Lower leg skin (tissue), 4 donors: ENCODE measurements at places on chromosomes 6 and 20. TPM values are rescaled to one million over a fixed set of nuclear protein-coding genes. Genes with fewer than 3 reads are reported as not detected.

Gene OR2H1
- not detected for total RNA-seq

DNA sequence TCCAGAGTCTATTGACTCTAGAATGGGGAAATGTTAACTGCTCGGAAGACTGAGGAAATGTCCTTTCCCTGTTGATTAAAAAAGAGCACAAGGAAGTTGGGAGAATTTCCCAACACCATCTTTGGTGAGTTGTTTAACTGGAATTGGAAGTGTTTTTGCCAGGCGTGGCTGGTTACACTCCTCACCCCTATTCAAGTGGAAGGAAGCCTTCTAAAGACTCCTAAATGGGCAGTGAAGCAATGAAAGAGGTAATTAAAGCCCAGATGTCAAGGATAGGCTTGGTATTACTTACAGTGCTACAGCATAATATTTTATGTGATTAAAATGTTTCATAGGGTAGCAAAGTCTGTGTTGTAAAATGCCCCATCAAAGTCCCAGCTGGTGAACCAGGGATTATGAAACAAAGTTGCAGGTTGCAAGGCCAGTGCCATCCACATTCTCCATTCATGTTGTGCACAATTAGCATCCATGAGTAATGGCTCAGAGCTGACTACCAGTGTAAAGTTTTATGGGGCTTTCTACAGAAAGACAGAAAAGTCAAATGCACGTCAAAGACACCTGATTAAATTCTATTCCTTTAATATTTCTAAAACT is 52.6 kb downstream of the BTBD3 start:
- no peak for DNase-seq

Gene MPC1
- total RNA-seq = 39.7 TPM

GRCh38 chr6:154440422-154441043 is 70.0 kb downstream of the CNKSR3 start:
- no peak for DNase-seq

DNA sequence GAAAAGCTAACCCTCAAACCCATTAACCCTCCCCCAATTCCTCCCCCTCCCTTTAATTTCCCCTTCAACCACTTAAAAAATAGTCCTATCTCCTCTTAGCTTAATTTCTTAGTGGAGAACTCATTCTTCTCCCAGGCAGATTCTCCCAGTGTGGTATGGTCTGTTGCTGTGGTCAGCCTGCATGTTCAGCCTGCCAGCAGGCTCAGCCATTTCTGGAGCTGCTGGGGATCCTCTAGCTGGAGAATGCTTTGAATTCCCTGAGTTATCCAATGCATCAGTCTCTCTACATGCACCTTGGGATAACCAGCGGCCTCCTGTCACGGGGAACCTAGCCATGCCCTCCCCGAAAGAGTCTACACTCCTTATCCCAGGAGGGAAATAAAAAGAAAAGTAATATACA is 375.4 kb upstream of the RSPO3 start:
- no peak for DNase-seq

- DNase-seq = peak; percentile 44
Measured at GRCh38 chr20:44601801-44602204, 19.4 kb downstream of the PKIG start.

DNA sequence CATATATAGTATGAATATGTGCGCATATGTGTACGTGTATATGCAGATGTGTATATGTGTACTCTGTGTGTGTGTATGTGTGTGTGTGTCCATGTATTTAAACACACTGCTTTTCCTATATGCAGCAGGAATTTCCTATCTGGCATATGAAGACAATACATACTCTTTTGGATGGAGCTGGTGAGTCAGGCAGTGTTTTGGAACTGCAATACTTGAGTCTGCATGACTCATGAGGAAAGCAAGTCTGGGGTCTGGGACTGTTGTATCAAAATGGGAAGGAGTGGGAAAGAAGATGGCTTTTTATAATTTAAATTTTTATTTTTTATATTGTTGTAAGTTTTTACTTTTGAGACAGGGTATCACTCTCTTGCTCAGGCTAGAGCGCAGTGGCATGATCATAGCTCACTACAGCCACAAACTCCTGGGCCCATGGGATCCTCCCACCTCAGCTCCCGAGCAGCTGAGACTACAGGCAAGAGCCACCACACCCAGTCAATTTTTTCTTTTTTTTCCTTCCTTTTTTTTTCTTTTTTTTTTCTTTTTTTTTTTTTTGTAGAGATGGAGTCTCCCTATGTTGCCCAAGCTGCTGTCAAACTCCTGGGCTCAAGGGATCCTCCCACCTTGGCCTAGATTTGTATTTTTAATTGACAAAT is 72.2 kb downstream of the ATXN1 start:
- DNase-seq = no peak

Gene FOXP4
- total RNA-seq = 8.6 TPM

GRCh38 chr6:90458353-90459224 is 128.3 kb downstream of the MAP3K7 start:
- no peak for DNase-seq

GRCh38 chr20:6976106-6976900 is 208.8 kb downstream of the BMP2 start:
- DNase-seq = no peak

GRCh38 chr6:154458565-154459470 is 51.7 kb downstream of the CNKSR3 start:
- DNase-seq = peak; percentile 32

Gene PKIB
- 10.4 TPM for total RNA-seq

Gene IL17A
- not detected for total RNA-seq

- DNase-seq = no peak
Measured at GRCh38 chr6:82959385-82959941, 106.2 kb downstream of the UBE3D start.

Gene SEL1L2
- not detected for total RNA-seq

- no peak for DNase-seq
Measured at GRCh38 chr6:56807989-56808337, 146.9 kb upstream of the BEND6 start.

DNA sequence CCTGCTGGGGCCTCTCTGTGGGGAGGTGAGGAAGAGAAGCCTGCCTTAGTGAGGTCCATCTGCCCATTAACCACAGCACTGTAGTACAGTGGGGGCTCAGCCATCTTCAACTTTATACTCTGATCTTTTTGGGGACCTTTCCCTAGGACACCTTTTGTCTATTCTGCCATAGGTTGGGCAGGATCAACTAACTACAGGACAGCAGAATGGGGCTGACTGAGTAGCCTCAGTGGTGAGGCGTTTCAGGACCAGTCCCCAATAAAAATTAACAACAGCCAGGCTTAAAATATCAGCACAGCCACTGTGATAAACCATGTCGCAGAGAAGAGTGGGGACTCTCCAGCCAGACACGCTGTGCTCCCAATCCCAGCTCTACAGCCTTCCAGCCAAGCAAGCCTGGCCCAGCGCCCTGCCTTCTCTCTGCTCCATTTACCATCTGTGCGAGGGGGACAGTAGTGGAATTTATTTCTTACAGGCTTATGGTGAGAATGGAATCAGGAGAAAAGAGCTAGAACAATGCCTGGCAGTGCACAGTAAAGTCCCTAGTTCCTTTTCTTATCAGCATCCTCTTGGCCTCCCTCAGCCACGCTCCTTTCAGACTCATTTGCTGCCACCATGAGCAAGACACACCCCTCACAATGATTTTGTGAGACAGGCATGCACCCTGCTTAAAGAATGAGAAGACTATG is 75.5 kb downstream of the SLC22A23 start:
- no peak for DNase-seq

DNA sequence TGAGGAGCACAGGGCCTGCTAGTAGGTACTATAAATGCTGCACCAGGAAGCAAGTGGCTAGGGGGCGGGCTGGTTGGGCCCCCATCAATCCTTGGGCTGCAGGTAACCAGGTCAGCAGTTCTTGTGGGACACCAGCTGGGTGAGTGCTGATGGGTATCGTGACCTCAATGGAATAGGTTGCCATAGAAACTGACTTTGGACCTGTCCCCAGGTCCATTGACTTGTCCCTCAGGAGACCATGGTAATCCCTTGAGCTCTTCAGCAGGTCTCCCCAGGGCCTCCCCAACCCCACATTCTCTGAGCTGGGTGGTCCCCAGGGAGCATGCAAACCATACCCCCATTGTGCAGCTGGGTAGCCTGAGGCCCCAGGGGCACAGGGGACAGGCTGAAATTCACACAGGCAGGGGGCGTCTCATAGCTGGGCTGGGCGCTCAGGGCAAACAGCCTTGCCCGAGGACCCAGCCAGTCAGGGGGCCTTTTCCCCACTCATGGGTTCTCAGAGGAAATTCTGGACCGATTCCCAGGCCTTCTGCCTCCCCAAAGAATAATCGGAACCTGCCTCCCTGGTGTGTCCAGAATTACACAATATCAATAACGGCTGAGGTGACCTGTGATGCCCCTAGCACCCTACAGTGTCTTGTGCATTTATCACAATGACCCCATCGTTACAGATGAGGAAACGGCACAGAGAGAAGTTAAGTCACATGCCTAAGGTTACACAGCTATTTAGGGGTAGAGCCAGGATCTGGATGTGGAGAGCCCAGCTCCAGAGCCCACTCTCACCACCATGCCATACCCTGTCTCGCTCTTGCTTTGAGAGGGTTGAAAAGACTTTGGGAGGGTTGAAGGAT is 35.9 kb downstream of the SRC start:
- no peak for DNase-seq

- DNase-seq = no peak
Measured at GRCh38 chr20:35087791-35088190, 4.8 kb downstream of the TRPC4AP start.

- DNase-seq = no peak
Measured at GRCh38 chr6:14510038-14510437, 392.5 kb downstream of the CD83 start.

Gene SUMO4
- total RNA-seq = 1.8 TPM

- DNase-seq = no peak
Measured at GRCh38 chr6:27863962-27864905, 48.0 kb downstream of the OR2B2 start.

Gene MTFR2
- not detected for total RNA-seq

Gene STX11
- total RNA-seq = 18.6 TPM

- DNase-seq = peak; percentile 92
Measured at GRCh38 chr6:43771858-43772680, 2.1 kb downstream of the VEGFA start.

DNA sequence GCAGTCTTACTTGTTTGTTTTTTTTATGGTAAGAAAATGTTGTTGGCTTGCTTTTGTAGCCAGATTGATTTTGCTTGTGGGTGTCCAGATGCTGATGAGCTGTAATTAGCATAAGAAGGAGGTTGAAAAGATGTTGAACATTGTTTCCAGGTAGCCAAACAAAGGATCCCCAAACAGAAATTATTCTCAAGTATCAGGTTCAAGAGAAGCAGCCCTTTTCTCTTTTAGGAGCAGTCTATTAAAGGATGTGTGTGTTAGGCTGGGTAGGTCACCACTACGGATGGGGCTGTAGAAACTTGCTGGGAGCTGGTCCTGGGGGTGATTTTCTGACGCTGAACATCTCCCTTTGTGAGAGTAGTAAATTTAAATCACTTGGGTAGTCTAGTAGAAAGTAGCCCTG is 86.9 kb upstream of the VSTM2L start:
- no peak for DNase-seq

GRCh38 chr20:43994486-43995100 is 79.9 kb downstream of the TOX2 start:
- peak; percentile 60 for DNase-seq

DNA sequence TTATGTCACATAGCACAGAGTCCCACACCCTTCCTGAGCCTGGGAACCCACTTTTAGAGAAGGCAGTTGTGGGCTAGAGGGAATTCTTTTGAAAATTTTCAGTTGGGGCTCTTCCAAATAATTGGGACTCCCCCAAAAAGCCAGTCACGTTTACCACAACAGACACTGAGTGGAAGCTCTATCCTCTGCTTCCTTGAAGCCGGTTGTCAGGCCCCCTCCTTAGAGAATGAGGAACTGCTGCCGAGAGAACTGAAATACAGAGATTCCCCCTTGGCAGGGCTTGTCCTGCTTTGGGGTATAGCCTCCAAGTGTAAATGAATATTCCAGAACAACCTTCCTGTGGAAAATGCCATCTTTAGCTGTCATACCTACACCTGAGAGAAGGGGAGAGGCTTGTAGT is 2.7 kb upstream of the JAG1 start:
- no peak for DNase-seq

DNA sequence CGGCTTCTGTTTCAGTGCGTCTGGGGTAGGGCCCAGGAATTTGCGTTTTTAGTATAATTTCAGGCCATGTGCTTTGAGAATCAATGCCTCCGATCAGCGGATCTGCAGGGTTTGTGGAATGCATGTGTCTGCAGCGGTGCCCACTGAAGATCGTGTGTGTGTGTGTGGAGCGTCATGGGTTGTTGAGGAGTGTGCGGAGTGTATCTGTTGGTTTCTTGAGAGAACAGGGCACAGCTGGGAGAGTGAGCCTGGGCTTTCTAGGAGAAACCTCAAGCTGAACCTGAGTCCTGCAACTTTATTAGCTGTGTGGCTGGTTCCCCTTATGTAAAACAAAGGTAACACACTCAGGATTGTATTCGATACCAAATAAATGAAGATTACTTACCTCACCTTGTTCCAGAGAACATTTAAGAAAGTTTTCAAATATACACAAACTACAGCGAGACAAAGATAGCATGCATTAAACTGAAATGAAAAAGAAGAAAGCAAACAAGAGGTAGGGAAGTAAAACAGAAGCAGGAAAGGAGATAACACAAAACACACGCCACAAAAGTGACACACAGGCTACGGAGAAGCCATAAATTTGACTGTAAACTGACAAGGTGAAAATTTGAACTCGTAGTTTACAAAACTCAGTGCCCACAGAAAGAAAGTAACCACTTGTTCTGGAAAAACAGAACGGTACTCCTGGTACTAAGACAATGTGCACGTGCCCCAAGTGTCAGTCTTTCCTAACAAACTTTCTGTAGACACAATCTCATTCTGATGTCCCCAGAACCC is 28.8 kb downstream of the PDE10A start:
- no peak for DNase-seq

Gene HEY2
- 2.9 TPM for total RNA-seq

DNA sequence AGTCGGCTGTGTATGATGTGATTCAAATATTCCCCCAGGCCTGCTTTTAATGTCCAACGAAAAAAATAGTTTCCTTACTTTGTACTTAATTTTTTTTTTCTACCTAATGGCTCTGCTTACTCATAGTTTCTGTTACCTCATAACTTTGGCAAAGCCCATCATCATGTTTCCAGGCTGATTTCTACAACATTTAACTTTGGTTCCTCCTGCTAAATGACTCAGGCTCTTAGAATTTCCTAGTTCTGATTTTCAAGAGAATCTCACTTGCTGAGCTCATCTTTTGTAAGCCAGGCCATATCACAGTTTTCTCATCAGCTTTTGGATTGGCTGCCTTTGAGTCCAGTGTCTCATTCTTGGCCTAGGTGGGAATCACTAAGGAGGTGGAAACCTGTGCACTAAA is 323.1 kb downstream of the HDGFL1 start:
- peak; percentile 24 for DNase-seq

DNA sequence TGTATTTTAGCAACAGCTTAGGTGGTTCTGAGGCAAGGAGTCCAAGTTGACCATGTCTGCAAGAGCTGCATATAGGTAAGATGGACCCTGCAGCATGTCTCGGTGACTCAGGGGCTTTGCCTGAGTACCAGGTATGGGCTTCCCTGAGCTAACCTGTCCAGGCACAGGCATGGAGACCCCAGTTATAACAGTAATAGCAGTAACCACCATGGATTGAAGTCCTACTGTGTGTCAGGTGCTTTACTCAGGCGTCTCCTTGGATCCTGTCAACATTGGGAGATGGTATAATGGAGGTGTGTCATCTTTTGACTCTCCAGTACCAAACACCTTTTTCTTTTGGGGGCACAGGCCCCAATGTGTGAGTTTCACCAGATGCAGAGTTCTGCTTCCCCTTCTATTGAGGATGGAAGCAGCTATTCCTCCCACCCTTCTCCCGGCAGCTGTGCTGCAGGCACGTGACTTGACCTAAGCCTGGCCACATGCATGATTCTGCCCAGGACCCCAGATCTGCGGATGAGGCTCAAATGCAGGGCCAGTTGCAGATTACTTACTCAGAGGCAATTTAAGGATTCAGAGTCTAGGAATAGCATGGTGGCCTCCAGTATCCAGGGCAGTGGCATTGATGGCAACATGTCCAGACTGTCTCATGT is 13.8 kb downstream of the TREM1 start:
- no peak for DNase-seq

Gene HMGCLL1
- 0.58 TPM for total RNA-seq
